ENCODE measurements at places on chromosomes 3 and 15.

DNA sequence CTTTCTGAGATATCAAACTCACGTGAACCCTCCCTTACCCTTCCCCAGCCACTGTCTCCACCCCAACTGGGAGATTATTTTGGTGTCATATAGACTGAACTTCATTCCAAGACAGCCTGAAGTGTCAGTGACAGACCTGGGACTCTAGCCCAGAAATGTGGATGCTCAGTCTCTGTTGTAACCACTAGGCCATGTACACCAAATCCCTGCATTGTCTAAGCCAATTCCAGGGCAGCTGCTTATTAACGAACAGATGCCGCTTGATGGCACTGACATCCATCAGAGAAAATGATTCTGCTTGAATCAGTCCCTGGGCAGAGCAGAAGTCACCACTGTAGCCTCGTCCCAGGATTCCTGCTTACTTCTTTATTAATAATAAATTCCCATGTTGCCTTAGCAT, 305.5 kb downstream of the GRM7 start:
- DNase-seq, result no peak

GRCh38 chr15:101642361-101642760, 9.8 kb downstream of the TM2D3 start:
- DNase-seq, result no peak

- no peak for DNase-seq
Measured at GRCh38 chr3:25619382-25619781, 45.3 kb downstream of the TOP2B start.

DNA sequence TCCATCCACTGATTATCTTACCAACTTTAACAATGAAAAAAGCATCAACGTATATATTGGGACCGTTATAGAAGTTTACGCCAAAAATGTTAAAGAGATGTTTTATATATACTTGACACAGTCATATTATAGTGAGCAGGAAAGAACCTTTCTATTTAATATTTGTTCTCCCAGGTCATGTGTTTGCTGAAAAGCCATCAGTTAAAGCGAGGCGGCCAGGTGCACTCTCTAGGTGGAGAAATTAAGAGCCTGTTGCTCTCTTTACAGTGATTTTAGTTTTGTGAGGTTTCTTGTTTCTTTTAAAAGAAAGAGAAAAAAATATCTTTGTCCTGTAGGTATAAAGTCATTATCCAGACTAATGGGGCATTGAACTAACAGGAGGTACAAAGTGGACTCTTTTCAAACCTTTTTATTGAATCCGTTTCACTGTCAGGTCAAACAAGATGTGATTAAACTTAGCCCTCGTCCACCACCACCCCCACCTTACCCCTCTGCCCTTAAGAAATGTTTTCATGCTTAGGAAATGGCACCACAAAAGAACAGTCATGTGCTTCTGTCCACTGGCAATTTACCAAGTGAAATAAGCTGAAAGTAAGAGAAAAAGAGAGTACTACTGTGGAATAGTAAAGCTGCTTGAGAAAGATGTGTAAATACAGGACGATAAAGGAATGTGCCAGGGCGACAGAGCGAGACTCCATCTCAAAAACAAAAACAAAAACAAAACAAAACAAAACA, 279.9 kb downstream of the PTPRG start:
- DNase-seq, result no peak
